ENCODE measurements at places on chromosomes 5 and 9.

DNA sequence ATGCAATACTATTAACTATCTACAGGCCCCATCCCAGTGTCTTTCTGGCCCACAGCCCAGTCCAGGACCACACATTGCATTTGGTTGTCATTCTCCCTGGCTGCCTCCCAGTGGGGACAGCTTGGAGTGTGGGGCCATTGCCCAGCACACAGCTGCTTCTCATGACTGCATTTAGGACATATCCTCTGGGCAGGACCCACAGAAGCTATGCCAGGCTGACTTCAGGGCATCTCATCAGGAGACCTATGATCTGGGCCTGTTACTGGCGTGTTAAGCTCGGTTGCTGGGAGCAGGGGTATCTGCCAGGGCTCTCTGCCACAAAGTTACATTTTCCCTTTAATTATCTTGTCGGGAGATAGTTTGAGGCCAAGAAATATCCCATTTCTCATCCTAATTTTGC is 32.1 kb upstream of the CLPTM1L start:
- DNase-seq = no peak

DNA sequence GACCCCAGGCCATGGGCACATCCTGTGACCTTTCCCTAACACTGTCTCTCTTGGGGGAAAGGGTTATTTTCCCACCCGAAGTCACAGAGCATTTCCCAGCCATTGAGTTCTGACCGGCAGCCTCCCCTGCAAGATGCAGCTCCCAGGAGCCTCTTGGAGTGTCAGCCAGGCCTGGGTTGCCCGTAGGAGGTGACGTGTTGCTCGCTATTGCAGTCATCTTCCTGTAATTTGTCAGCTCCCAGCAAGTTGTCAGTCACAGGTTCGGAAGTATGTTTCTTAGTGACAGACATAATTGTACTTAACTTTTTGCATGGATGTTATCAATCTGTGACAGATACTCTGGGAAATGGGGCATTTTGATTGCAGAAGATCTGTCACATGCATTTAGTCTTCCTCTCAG is 74.5 kb downstream of the MVB12B start:
- DNase-seq = no peak

- no peak for DNase-seq
These were observed 24.5 kb downstream of the MRPS27 start for GRCh38 chr5:72295539-72295938.

GRCh38 chr5:110663525-110663924 is 62.9 kb downstream of the TMEM232 start:
- no peak for DNase-seq

DNA sequence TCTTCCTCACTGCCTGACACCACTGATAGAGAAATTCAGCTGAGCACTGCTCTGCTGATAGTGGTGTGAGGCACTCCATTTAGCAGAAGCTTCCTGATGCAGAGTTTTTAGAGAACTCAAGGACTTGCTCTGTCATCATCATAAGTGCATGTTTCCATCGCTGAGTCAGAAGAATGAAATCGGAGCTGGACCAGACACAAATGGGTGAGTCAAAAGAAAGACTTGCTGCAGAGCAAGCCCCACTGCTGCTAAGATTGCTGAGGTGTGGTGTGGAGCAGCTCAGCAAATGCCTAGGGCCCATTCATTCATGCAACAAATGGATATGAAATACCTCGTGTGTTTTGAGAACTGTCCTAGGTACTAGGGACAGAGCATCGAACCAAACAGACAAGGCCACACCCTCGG is 410.2 kb upstream of the SLC30A5 start:
- no peak for DNase-seq

DNA sequence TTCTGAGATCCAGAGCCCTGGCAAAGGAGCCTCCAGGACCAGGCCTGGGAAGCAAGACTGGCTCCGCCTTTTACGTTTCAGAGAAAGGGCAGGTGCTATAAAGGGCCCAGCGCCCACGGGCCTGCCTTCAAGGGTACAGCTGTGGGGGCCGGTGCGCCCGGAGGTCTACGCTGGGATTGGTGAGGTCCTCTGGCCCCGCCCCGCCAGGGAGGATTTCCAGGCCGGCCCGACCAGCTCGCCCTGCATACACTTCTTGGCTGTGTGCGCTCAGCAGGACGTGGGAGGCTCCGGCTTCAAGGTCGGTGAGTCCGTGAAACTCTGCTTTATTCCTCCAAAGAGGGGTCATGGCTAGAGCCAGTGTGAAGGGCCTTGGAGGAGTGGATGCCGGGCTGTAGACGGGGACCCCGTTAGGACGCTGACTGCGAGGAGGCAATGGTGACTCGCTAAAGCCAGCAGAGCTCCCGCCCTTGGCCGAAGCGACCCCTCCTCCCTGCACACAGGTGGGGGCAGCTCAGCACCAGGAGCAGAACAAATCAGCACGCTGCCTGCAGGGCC is at the start of gene CKMT2:
Gene CKMT2, plus strand, starts transcription at position 243 of the 555 bp plus-strand sequence. CDS start 17,811 bp downstream, outside the sequence.
- no peak for DNase-seq

- DNase-seq = no peak
These were observed at the start of gene OSMR for GRCh38 chr5:38845526-38846378. Gene OSMR, plus strand, starts transcription at chr5:38846012. Its CDS starts 23,033 bp downstream, at chr5:38869045.

DNA sequence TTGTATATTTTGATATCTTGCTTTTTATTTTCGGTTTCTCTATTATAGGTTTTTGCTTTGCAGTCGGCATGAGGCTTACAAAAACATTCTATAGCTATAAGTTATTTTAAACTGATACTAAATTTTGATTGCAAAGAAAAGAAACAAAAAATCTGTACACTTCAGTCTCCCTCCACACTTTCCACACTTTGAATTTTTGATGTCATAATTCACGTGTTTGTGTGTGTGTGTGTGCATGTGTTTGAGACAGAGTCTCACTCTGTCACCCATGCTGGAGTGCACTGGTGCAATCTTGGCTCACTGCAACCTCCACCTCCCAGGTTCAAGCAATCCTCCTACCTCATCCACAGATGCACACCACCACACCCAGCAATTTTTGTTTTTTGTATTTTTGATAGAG is 124.9 kb downstream of the MRPS30 start:
- DNase-seq = no peak

- DNase-seq = no peak
These were observed 1.7 kb downstream of the SMIM33 start for GRCh38 chr5:139472386-139473030.

GRCh38 chr5:171589461-171589860 is 170.0 kb downstream of the FGF18 start:
- DNase-seq = no peak

DNA sequence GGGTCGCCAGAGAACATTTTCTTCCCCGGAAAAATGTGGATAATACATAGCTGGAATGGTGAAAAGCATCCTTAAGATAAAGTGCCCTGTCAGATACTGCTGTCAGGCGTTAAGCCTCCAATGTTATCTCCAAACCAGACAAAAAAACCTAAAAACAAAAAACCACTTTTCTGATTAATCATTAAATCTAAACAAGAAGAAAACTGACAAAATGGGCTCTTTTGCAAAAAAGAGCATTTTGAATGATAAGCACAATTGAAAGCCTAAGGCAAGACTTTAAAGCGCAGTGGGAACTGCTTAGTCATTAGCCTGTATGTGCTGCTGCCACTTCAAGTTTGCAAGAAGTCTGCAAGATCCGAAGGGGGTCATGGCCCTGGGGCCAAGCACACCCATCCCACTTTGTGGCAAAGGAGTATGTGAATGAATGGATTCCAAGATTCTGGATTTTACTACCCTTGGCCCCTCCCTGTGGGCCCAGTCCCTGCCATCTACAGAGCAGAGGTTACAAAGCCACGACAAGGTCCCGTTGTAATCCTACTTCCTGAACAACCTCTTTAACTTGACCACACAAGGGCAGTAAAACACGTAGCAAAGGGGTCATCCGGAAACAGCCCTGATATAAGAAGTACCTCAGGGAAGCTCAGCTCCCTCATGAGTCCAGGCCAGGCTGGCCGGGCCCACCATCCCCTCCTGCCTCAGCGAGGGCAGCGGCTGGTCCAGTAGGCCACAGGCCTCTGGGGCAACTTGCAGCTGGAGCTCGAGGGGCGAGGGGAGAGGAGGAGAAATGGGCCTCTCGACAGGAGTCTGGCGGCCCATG is 29.7 kb downstream of the SHB start:
- no peak for DNase-seq

GRCh38 chr5:150406103-150406722 is 6.5 kb downstream of the CD74 start:
- no peak for DNase-seq

- DNase-seq = no peak
These were observed 13.3 kb upstream of the BTNL3 start for GRCh38 chr5:180975338-180975737.

DNA sequence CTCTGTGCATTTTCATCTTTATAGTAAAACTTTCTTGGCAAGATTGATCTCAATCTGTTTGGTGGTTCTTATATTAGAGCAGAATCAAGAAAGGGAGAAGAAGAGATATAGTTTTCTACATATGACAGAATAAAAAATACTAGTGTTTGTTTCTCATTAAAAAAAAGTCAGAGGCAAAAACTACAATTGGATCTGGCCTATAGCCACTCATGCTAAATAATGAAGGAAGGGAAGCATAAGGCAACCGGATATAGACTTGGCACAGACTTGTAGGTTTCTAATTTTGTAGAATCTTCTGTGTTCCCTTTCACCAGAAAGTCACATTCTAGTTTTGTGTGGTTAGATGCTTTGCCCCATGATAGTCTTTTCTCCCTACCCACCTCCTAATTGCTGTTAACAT is 306.2 kb downstream of the PIK3R1 start:
- no peak for DNase-seq

DNA sequence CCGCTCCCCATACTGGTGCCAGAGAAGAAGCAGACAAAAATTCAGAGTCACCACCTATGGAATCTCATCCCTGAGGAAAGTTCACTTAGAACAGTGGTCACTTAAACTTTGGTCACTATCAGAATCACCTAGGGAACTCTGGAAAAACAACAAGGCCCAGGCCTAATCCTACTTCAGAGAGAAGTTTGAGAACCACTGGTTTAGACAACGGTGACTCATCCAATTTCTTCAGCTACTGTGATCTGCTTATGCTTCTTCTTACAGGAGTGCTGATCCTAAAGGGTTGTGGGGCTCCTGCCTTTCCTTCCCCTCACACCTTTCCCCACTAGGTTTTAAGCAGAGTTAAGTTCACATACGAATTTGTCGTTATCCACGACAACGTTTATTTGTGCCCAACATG is 194.7 kb upstream of the KLF4 start:
- DNase-seq = no peak

DNA sequence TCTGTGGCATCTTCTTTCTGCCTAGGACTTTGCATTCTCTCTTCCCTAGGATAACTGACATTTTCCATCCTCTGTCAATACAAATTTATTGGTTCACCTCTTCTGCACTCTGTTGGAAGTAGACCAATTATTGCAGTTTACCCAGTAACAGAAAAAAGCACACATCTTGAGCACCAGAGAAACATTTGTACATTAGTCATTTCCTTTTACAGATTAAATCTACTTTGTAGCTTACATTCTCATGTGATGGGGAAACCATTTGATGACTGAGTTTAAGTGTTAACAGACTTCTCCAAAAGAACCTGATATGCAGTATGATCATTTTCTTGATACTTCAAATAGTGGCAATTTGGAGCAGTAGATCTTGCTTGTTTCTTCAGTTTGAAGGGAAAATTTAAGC is 1098.8 kb downstream of the DTWD2 start:
- no peak for DNase-seq

DNA sequence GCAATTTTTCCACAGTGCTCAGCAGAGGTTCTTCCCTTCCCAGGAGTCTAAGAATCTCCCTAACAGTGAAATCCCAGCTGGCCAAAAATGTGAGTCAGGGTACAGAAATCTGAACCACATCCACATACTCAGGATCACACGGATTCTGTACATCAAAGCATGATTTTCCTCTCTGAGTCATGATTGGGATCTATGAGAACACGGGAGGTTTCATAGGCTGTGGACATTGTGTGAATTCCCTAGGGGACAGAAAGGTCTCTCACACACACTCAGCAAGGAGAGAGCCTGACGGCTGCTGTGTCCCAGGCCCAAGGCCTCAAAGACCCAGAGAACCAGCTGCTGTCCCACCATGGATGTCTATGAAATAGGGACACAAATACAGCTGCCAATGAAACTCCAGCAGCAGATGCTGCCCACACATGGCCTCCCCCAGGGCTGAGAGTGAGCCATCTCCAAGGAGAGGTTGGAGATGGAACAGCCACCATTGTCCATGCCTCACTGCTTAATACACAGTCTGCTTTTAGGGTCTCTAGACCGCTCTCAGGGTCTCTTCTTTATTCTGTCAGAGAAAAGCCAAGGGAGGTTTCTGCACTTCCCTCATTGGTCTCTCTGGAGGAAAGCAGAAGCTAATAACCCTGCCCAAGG is 102.7 kb downstream of the ADAMTS12 start:
- no peak for DNase-seq

Data from T-helper 1 cell (primary cell).